ENCODE measurements at places on chromosomes 5 and 9. TPM values are rescaled to one million over a fixed set of nuclear protein-coding genes. Genes with fewer than 3 reads are reported as not detected.

DNA sequence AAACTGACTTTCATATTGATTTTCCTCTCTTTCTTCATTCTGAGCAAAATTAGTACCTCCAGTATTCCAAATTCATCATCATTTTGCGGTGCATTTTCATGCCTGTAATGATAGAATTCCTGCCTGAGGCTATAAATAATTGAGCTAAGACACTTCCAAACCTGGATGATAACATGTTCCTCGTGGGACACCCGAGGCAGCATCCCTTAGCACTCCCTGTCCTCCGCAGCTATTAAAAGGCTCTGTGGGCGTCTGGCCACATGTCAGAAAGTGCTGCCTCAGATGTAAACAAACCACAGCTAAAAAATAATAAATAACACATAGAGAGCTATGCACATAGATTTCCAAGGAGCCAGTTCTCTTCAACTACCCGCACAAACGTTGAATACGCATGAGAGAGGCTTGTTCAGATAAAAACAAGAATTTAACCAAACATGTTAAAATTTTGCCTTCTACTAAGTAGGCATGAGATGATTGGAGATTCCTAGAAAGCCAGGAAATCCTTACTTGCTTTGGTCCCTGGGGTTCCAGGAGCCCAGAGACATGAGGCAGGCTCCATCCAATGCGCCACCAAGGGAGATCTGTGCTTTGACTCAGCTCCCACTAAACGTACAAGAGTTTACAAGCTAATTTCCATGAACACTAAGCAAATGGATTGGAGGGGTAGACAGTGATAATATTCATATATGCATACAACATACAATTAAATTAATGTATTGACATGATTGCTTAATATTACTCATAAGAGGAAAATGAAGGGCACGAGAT lies 82.7 kb downstream of the SHC3 start:
- no peaks in the 10 kb centered on the region for H3K4me1 ChIP-seq
- H3K27ac ChIP-seq: no peak overlapping the region
- DNase-seq: no peak
- H3K27me3 ChIP-seq: peaks cover 8% of the 10 kb centered on the region

DNA sequence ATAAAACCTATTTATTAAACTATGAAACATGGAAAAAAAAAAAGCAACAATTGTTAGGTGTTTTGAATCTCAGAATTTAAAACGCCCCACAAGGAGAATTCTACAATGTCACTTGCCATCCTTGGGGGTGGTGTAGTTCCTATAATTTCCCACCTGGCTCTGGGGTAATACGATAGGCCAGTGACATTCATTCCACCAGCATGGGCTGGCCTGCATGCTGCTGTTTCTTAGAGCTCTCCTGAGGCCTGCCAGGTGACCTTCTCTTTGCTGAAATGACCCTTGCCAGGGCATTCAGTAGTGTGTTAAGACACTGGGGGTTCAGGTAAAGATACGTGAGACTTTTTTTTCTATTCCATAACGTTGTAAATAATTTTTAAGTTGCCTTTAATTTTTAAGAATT lies 10.0 kb upstream of the ARHGEF28 start:
- H3K4me3 ChIP-seq: no peak overlapping the region
- no peaks in the 10 kb centered on the region for H3K36me3 ChIP-seq
- H3K27ac ChIP-seq: no peak overlapping the region
- H3K4me1 ChIP-seq: no peaks in the 10 kb centered on the region
- no peak for DNase-seq

GRCh38 chr9:68637020-68637419 lies 68.0 kb upstream of the PIP5K1B start:
- H3K4me1 ChIP-seq: peaks cover 8% of the 10 kb centered on the region
- no peak for DNase-seq
- no peak overlapping the region for H3K4me3 ChIP-seq
- H3K27me3 ChIP-seq: peaks cover 7% of the 10 kb centered on the region

DNA sequence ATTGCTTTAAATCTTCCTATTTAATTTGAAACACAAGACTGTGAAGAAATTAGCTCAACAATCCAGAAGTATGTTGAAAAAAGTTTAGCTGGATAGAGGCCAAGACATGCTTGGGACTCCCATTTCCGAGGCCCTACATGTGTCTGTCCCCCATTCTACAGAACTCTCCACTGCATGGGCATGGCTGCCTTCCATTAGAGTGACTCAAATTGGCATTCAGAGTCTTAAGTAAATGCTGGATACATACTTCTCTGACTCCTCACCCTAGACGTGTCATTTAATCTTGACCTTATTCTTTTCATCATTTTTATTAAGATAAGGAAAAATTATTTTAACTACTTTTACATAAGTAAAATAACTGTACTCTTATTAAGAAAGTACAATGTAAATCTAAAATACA lies 530.4 kb upstream of the CDH9 start:
- DNase-seq: no peak
- no peaks in the 10 kb centered on the region for H3K36me3 ChIP-seq
- H3K4me1 ChIP-seq: no peaks in the 10 kb centered on the region
- no peaks in the 10 kb centered on the region for H3K27me3 ChIP-seq
- no peak overlapping the region for H3K4me3 ChIP-seq

DNA sequence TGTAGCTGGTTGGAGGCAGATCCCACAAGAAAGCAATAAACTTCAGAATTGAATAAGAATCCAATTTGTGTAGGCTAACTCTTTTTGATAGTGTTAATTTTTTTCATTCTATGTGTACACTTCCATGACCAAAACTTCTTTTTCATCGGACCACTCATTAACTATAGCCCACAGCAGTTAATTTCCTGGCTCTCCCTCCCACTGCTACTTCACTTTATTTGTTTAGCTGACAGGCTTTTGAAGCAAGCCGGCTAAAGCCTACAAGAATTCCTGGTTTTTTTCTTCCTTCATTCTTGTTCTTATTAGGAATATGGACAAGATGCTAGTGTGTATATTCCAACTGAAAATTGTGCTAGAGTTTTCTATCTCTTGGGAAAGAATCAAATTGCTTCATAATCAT lies 329.2 kb upstream of the CCNH start:
- H3K36me3 ChIP-seq: no peaks in the 10 kb centered on the region
- H3K4me1 ChIP-seq: no peaks in the 10 kb centered on the region
- DNase-seq: no peak
- peaks cover 7% of the 10 kb centered on the region for H3K27me3 ChIP-seq
- no peak overlapping the region for H3K27ac ChIP-seq

- no peak overlapping the region for H3K27ac ChIP-seq
- no peak overlapping the region for H3K4me3 ChIP-seq
- no peaks in the 10 kb centered on the region for H3K36me3 ChIP-seq
- peaks cover 14% of the 10 kb centered on the region for H3K4me1 ChIP-seq
- no peaks in the 10 kb centered on the region for H3K27me3 ChIP-seq
Measured at GRCh38 chr9:133713960-133714495, 24.1 kb downstream of the SARDH start.

DNA sequence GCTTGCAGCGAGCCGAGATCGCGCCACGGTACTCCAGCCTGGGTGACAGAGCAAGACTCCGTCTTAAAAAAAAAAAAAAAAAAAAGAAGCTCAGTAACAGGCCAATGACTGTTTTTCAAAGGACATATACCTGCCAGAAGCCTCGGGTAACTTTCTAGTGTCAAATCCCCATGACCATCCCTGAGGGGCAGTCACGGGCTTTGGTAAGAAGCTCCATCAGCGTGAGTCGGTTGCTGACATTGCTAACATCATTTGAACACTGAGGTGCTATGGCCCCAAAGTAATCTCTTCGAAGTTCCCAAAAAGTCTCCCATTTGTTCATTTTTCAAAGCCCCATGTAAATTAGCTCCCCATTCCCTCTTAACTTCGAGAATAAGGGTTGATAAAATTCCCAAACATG lies 11.6 kb downstream of the NAIP start:
- no peak for DNase-seq
- no peaks in the 10 kb centered on the region for H3K4me1 ChIP-seq
- H3K4me3 ChIP-seq: no peak overlapping the region
- H3K27ac ChIP-seq: no peak overlapping the region
- no peaks in the 10 kb centered on the region for H3K36me3 ChIP-seq

DNA sequence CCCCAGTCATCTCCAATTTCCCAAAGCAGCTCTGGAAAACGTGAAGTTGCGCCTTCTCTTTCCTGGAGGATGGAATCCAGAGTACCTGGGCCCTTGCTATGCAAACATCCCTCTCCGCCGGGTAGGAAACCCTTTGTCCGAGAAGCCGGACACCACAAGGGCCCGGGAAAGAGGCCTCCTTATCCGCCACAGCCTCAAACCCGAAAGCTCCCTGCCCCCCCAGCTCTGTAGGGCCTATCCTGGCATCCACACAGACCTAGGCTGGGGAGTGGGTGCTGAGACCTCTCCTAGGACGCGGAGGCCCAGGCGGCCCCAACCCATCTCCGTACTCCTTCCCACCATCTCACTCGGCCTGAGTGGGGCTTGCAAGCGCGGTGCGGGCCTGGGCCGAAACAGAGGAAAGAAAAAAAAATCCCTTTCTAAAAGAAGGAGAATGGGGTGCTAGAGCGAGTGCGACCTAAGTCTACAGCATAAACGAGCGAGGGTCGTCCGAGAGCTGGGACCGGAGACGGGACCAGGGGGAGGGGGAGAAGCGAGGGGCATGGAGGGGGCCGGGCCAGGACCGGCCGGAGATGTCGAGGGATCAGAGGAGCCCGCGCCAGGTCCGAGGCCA lies 624 bp downstream of the FBXW11 start:
- H3K4me1 ChIP-seq: peaks cover 50% of the 10 kb centered on the region
- peak; percentile 56 for DNase-seq
- H3K27me3 ChIP-seq: no peaks in the 10 kb centered on the region

- H3K27me3 ChIP-seq: peaks cover 19% of the 10 kb centered on the region
- H3K4me1 ChIP-seq: no peaks in the 10 kb centered on the region
- no peak overlapping the region for H3K4me3 ChIP-seq
- no peaks in the 10 kb centered on the region for H3K36me3 ChIP-seq
- no peak overlapping the region for H3K27ac ChIP-seq
Measured at GRCh38 chr5:133412661-133413060, 199.7 kb downstream of the FSTL4 start.

GRCh38 chr9:74610523-74611061 lies 113.5 kb downstream of the RORB start:
- no peak overlapping the region for H3K27ac ChIP-seq
- no peaks in the 10 kb centered on the region for H3K36me3 ChIP-seq
- no peak for DNase-seq
- H3K4me1 ChIP-seq: no peaks in the 10 kb centered on the region

DNA sequence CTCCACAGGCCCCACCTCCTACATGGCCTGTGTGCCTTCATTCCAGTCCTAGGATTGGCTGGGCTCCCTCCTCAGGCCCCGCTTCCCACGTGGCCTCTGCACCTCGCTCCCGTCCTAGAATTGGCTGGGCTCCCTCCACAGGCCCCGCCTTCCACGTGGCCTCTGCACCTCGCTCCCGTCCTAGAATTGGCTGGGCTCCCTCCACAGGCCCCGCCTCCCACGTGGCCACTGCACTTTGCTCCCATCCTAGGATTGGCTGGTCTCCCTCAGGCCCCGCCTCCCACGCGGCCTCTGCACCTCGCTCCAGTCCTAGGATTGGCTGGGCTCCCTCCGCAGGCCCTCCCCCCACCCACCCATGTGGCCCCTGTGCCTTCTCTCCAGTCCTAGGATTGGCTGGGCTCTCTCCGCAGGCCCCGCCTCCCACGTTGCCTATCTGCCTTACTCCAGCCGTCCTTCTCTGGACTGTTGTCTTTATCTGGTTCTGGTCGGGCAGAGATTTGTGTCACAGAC lies 45.3 kb upstream of the CACNA1B start:
- DNase-seq: no peak
- no peaks in the 10 kb centered on the region for H3K27me3 ChIP-seq
- no peak overlapping the region for H3K4me3 ChIP-seq
- peaks cover 16% of the 10 kb centered on the region for H3K36me3 ChIP-seq
- H3K27ac ChIP-seq: no peak overlapping the region

Gene FAM163B
- total RNA-seq: not detected

Gene RETREG1
- total RNA-seq: 17.7 TPM

Gene FAXDC2
- not detected for total RNA-seq

Gene PRDM9
- total RNA-seq: not detected

Gene CDH10
- total RNA-seq: not detected
